ENCODE measurements at places on chromosomes 7 and 10. TPM values are rescaled to one million over a fixed set of nuclear protein-coding genes. Genes with fewer than 3 reads are reported as not detected.

DNA sequence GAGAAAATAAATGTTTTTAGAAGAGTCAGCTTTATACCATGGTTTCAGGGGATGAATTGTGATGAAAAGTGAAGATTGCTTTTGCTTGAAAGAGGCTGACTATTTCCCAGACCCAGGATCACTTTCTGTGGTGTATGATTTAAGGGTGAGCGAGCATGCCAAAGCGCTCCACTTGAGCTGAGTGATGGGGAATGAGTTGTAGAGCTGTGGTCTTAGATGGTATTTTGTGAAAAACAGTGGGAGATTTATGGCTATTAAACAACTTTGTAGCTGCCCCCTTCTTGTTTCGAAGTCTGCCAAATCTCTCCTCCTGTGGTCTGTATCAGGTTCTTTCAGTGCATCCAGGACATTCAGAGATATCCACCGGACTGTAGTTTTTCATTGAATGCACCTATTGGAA lies 888.2 kb downstream of the LRMDA start:
- H3K36me3 ChIP-seq = no peaks in the 10 kb centered on the region
- no peak overlapping the region for H3K27ac ChIP-seq
- no peaks in the 10 kb centered on the region for H3K4me1 ChIP-seq
- no peak for DNase-seq

The PDK4 gene
- not detected for total RNA-seq

The CNPY1 gene
- not detected for total RNA-seq

DNA sequence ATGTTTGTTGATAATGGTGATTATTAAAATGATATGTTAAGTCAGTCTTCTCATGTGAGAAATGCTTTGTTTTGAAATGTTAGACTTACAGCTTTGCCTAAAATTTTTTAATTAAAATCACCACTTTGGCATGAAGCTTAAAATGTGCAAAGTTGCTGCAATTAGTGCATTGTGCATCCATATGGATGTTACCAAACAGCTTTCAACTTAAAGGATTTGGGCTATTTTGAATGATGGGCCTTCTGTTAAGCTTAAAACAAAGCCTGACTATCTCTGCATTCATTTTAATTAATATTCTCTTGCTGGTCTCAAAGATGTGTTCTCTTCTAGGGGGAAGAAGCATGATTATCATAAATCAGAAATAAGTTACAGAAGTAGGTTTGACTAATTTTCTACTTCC lies 64.6 kb upstream of the FZD1 start:
- no peak overlapping the region for H3K4me3 ChIP-seq
- H3K36me3 ChIP-seq = no peaks in the 10 kb centered on the region
- no peaks in the 10 kb centered on the region for H3K4me1 ChIP-seq

DNA sequence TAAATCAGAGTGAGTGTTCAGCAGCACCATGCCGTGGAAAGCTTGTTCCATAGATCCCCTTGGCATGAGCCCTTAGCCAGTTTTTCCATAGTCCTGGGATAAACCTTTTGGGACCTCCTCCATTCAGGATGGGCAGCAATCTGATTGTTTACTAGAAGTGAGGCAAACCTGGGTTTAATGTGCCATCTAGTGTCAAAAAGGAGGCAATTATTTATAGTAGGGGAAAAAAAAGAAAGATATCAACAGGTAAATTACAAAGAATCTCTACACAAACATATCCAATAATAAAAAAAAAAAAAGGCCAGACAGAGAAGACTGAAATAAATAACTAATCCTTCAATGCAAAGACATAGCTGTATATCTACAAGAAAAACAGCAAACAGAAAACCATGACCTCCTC lies 229.0 kb upstream of the STK17A start:
- DNase-seq = no peak
- no peak overlapping the region for H3K4me3 ChIP-seq
- H3K4me1 ChIP-seq = no peaks in the 10 kb centered on the region
- H3K27ac ChIP-seq = no peak overlapping the region

- H3K27ac ChIP-seq = peak overlapping the region; percentile 93
- H3K27me3 ChIP-seq = no peaks in the 10 kb centered on the region
- peaks cover 46% of the 10 kb centered on the region for H3K36me3 ChIP-seq
- DNase-seq = no peak
- no peak overlapping the region for H3K4me3 ChIP-seq
- H3K4me1 ChIP-seq = peaks cover 95% of the 10 kb centered on the region
Observed at GRCh38 chr10:79186486-79187120, 117.8 kb downstream of the ZMIZ1 start.

DNA sequence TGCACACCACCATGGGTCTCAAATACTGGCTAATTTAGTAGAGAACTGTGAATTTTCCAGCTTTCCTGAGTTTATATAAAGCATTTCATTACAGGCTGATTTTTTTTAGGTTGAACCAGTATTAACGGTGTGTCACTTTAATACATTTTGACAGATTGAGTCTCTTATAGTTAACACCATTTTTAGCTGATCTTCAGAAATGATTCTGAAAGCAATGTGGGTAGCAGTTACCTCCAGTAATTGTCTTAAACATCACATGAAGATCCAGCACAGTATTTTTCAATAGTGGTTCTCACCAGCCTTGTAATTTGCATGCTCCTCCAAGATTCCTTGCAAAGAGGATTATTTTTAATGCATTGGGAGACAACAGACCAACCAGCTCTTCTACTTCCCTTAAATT lies 693.6 kb downstream of the PHTF2 start:
- no peak overlapping the region for H3K27ac ChIP-seq
- no peaks in the 10 kb centered on the region for H3K27me3 ChIP-seq
- H3K36me3 ChIP-seq = no peaks in the 10 kb centered on the region
- no peak overlapping the region for H3K4me3 ChIP-seq
- DNase-seq = no peak
- H3K4me1 ChIP-seq = peaks cover 10% of the 10 kb centered on the region

DNA sequence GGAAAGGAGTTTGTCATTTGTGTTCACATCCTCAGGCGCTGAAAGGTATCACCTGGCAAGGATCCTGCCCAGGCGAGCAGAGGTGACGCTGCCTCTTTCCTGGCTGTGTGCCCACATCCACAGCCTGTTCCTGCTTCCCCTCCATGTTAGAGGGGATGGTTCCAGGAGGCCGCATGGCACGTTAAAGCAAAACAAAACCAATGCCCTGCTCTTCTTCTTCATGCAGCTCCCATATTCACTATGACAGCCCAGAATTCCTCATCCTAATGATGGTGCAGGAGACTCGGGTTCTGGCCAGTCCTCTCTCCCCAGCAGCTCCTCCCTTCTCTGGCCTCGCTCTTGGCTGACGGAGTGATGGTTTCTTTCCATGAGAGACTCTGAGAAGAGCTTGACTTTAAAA lies 678.5 kb upstream of the ANKRD30A start:
- H3K27ac ChIP-seq = no peak overlapping the region
- H3K36me3 ChIP-seq = no peaks in the 10 kb centered on the region
- peaks cover 8% of the 10 kb centered on the region for H3K4me1 ChIP-seq
- no peak overlapping the region for H3K4me3 ChIP-seq
- H3K27me3 ChIP-seq = no peaks in the 10 kb centered on the region

The ZMIZ2 gene
- 4.1 TPM for total RNA-seq

DNA sequence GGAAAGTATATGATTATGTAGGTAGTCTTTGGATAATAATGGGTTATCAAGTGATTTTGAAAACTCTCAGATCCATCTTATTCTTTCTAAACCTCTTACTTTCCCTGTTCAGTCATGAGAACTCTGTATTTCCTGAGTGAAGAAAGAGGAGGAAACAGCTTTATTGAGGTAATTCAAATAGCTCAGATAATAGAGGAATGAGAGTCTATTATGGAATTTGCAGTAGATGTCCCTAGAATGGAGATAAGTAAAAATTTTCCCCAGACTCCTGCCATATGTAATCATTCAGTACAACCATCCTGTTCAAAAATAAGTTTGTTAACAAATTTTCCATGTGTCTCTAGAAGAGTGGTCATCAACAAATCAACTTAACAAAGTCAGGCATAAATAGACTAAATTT lies 36.4 kb downstream of the EPDR1 start:
- H3K36me3 ChIP-seq = no peaks in the 10 kb centered on the region
- H3K27me3 ChIP-seq = no peaks in the 10 kb centered on the region
- H3K4me3 ChIP-seq = no peak overlapping the region
- no peak overlapping the region for H3K27ac ChIP-seq
